ENCODE measurements at places on chromosomes 11 and 22.

DNA sequence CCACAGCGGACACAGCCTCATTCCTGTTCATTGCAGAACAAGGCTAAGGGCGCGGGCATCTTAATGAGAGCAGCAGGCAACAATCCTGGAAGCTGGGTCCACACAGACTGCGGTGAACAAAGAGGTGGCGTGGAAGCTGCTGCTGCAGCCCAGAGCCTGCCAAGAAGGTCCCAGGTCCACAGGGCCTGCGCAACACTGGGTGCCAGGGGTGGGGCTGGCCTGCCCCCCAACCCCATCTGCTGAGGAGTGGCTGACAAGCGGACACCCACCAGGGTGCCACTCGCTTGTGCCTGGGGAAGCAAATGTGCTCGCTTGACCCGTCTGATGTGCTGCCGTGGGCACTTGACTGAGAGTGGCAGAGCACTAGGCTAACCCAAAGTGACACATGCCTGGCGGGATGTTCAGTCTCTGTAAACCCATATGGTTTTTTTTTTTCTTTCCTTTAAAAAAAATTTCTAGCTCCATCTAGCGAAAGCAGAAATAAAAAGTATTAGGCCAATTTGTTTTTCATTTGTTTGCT is 83.2 kb upstream of the PITPNB start:
- no peak for DNase-seq

- no peak for DNase-seq
Measured at GRCh38 chr11:27107548-27107947, 66.9 kb downstream of the BBOX1 start.

GRCh38 chr22:49953680-49954344 is 6.8 kb upstream of the PIM3 start:
- no peak for DNase-seq

GRCh38 chr22:29206372-29207242 is 911 bp downstream of the EMID1 start:
- no peak for DNase-seq

DNA sequence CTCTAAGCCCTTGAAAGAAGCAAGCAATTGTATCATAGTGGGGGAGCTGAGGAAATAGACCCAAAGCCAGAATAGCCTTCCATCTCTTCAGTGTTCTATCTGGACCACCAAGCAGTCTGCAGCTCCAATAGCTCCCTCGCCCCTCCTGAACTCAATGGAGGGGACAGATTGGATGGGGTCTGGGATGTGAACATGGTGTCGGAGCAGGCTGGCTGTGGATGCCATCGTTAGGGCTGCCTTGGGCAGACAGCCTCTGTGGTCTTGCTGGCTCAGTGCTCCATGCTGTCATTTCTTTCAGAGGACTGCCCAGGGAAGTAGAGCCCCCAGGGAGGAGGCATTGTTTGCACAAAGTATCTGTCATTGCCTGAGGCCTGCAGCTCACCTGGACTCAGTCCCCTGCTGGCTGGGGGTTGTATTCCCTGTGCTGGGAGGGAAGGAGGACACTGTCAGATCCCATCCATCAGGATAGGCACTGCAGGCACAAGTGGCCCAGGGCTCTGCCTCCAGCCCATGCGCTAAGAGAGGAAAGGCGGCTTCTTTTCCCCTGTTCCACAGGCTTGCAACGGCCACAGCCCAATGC is 537.7 kb downstream of the BUD13 start:
- no peak for DNase-seq

- no peak for DNase-seq
Measured at GRCh38 chr11:110071197-110071596, 22.0 kb upstream of the ZC3H12C start.

GRCh38 chr22:43827003-43827735 is 15.1 kb upstream of the EFCAB6 start:
- DNase-seq: no peak

GRCh38 chr22:49281467-49282340 is 546.0 kb downstream of the BRD1 start:
- DNase-seq: no peak

DNA sequence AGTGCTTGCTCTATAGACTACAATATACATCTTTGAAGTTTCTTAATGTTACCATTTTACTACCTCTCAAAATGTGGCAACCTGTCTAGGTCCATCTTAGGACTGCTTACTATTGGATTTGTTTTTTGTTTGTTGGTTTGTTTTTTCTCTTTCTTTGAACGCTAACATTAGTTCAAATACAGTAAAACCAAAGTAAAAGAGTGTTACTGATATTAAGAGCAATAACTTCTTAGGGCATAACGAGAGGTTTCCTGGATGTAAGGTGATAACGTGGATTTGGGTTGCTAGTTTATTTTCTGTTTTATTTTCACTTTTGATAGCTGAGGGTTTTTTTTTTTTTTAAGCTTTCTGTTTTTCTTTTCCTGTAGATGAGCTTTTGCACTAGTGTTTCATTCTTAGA is 43.6 kb downstream of the TMEM135 start:
- no peak for DNase-seq

- peak; percentile 21 for DNase-seq
Measured at GRCh38 chr11:8168485-8169257, at the start of gene RIC3. RIC3 (minus strand) TSS chr11:8169025; CDS start chr11:8168989, 36 bp downstream.

- DNase-seq: no peak
Measured at GRCh38 chr22:35986088-35986487, 42.5 kb downstream of the RBFOX2 start.

DNA sequence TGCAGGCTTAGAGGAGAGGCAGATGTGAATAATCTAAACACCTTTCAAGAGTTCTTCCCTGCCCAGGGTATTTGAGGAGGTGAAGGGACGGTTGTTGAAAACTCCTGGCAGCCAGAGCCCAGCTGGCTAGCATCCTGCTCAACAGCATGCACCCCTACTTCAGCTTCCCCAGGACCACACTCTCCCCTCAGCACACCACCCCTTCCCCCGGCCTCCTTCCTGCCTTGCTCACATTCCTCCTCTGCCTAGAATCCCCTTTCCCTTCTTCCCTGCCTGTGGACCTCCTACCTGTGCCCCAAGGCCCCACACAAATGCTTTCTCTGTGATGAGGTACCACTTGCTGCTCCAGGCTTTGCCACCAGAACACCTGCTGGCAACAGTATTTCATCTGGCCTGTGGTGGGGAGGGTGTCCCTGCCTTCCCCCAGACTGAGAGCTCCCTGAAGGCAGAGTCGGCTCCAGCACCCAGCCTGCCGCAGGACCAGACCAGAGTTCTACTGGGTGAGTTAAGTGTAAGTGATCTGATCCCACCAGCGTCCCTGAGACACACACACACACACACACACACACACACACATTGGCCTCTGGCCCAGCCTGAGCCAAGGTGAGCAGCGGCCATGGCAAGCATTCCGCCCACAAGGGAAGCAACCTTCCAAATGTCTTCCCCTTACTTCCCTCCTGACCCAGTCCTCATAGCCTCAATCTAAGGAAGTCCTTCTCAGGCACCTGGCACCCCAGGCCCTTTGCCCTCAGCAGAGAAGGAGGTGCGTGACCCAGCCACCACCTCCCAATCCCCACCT is 79.5 kb downstream of the PDE2A start:
- DNase-seq: no peak

DNA sequence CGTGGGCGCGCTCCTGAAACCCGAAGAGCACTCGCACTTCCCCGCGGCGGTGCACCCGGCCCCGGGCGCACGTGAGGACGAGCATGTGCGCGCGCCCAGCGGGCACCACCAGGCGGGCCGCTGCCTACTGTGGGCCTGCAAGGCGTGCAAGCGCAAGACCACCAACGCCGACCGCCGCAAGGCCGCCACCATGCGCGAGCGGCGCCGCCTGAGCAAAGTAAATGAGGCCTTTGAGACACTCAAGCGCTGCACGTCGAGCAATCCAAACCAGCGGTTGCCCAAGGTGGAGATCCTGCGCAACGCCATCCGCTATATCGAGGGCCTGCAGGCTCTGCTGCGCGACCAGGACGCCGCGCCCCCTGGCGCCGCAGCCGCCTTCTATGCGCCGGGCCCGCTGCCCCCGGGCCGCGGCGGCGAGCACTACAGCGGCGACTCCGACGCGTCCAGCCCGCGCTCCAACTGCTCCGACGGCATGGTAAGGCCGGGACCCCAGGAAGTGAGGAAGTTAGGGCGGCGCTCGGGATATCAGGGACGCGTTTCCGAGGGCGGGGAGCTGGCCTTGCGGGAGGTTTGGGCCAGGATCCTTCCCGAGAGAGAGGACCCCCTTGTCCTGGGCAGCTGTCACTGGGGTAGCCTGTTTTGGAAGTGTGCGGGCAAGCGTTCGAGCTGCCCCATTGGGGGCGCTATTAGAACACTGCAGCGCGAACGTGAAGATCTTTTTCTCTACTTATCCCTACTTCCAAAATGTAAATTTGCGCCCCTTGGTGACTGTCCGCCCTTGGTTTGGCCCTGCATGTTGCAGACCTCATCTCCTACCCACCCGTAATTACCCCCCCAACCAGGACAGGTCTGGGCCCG is 796 bp downstream of the MYOD1 start:
- DNase-seq: no peak

- no peak for DNase-seq
Measured at GRCh38 chr22:47035425-47035881, 273.0 kb downstream of the TBC1D22A start.

DNA sequence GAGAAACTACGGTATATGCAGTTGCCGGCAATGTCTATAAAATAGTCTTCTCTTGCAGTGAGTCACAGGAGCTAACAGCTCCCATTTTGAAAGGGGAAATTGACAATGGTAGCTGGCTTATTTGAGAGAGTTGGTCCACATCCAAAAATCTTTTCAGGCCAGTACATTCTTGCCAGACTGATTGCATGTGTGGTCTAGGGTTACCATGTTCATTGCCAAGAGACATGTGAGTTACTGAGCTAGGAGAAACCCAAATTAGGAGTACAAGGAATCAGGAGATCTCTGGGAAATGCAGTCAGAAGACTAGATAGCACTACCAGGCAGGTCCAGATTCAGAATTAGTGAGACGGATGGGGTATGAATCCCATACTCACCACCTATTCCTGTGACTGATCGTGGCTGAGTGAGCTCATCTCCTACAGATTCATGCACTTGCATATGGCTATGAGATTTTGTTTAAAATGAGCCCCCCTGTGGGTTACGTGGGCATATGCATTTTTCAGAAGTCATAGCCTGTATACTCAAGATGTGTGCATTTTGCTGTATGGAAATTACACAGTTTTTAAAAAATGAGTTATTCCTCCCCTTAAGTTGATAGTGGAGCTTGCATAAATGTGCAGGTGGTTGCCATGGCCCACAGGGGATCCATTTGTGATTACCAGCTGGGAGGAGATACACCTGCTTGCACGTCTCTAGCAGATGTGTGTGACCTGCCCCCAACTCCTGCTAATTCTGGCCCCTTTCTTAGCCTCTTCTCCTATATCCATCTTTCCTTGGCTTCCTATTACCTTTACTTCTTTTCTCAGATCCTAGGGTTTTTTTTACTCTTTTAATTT is 102.7 kb downstream of the COMMD9 start:
- DNase-seq: no peak

DNA sequence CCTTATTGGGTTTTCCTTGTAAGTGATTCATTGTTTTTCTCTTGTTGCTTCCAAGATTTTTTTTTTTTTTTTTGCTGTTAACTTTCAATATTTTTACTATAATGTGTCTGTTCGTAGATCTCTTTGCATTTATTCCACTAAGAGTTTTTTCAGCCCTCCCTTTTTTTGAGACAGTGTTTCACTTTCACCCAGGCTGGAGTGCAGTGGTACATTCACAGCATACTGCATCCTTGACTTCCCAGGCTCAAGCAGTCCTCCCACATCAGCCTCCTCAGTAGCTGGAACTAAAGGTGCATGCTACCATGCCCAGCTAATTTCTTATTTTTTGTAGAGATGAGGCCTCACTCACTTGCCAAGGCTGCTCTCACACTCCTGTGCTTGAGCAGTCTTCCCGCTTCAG is 1282.0 kb upstream of the CNTN5 start:
- no peak for DNase-seq
